Stimulated activated CD8-positive, alpha-beta memory T cell treated with anti-CD3 and anti-CD28 coated beads, Interleukin-4, amount 100 ng/mL, for 1 hour (primary cell): ENCODE measurements at places on chromosomes 7 and 10.
A peak's percentile ranks its signal among the peaks of the same experiment; 100 is the strongest.

DNA sequence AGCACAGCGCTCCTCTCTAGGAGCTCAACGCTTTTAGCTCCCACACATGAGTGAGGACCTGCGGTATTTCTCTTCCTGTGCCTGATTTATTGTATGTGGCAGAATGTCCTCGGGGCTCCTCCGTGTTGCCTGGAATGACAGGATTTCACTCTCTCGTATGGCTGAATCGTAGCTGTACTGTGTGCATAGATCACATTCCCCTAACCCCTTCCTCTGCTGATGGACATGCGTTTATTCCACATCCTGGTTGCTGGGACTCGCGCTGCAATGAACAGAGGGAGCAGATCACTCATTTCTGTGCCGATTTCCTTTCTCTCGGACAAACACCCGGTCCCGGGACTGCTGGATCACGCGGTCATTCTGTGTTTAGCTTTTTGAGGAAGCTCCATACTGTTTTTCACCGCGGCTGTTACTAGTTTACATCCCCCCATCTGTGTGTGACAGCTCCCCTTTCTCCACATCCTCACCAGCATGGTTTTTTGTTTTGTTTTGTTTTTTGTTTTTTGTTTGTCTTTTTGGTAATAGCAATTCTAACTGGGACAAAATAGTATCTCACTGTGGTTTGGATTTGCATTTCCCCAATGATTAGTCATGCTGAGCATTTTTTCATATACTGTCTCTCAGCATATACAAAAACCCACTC lies 76.3 kb downstream of the FOXL3 start:
- no peak for DNase-seq

- no peak for DNase-seq
Measured at GRCh38 chr7:118245267-118246040, 20.9 kb downstream of the ANKRD7 start.

GRCh38 chr10:96700374-96701099 lies 19.8 kb downstream of the PIK3AP1 start:
- no peak for DNase-seq

DNA sequence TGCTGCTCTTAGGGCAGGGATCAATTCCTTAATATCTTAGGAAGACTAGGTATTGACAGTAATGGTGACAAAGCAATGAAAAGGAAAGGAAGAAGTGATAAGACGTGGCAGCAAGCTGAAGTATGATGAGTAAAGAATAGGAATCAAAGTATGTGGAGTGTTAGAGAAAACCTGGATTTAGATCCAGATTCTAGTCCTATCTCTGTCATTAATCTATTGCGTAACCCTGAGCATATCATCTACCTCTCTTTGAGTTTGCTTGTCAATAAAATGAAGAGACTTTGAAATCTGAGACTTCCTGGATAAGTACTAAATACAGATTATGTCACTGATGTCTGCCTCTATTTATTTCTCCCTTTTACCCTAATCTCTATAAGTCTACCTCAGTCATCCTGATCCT lies 89.2 kb downstream of the PTEN start:
- no peak for DNase-seq

DNA sequence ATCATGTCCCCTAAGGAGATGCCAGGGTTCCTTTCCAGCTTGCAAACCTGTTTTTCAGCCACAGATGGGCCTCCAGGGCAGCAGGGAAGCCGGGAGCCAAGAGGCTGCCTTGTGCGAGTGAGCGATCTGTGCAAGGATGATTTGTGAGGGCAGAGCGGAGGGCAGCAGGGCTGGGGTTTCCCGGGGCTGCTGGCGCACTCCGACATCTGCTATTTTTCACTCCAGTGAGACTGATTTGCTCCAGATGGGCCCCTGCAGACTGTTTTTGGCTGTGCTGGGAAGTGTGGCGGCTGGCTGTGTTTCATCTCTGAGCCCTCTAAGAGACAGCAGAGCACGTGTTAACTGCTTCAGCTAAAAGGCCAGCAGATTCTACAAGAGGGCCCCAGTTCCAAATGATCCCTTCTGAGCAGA lies 466.2 kb downstream of the TYW1 start:
- DNase-seq, result no peak

DNA sequence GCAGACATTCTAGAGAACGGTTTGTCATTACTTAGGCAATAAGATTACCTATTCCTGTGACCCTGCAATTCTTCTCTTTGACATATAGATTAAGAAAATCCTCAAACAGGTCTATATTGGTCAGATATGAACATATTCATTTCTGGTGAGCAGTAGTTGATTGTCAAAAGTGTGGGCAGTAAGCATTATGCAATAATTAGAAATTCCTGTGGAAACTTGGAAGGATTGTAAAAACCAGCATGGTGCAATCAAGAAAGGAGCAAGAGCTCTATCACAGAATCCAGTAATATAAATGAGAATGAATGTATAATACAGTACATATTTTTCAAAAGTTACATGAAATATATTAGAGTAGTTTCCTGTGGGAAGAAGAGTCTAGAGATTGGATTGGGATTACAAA lies 406.5 kb downstream of the SUGCT start:
- no peak for DNase-seq

DNA sequence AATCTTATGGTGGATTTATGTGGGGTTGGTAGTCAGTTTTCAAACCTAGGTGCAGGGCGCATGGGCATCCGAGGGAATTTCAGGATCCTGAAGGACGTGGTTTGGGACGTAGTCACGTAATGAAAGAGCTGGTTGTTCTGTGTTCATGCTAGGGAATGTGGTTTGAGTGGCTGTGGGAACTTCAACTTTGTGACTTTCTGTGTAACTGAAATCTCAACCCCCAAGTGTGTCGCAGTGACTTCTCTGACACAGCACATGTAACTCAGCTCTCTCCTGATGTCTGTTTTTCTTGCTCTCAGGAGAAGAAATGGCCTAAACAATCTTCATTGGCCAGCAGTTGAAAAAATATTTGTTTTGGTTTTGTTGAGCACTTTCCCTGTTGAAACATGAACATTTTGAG lies 199.0 kb downstream of the PTEN start:
- DNase-seq, result no peak

DNA sequence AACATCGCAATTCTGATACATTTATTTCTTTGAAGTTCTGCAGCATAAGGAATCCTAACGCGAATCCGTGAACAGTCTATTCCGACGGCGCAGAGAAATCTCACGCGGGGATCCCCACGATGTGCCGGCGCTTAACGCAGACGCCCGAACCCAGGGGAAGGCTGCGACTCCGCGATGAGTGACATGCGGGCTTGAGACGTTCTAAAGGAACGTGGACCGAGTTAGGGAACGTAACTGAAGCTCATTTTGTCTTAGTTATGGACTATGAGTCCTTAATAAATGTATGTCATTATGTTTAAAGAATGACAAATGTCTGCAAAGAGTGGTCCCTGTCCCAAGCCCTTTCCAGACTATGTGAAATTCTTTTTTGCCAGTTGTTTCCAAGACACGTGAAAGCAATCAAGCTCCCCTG lies 995 bp upstream of the PARD3 start:
- no peak for DNase-seq

GRCh38 chr7:100396421-100396982 lies 23.2 kb downstream of the PILRA start:
- no peak for DNase-seq

GRCh38 chr7:138545123-138545522 lies 85.1 kb downstream of the TRIM24 start:
- DNase-seq, result no peak

DNA sequence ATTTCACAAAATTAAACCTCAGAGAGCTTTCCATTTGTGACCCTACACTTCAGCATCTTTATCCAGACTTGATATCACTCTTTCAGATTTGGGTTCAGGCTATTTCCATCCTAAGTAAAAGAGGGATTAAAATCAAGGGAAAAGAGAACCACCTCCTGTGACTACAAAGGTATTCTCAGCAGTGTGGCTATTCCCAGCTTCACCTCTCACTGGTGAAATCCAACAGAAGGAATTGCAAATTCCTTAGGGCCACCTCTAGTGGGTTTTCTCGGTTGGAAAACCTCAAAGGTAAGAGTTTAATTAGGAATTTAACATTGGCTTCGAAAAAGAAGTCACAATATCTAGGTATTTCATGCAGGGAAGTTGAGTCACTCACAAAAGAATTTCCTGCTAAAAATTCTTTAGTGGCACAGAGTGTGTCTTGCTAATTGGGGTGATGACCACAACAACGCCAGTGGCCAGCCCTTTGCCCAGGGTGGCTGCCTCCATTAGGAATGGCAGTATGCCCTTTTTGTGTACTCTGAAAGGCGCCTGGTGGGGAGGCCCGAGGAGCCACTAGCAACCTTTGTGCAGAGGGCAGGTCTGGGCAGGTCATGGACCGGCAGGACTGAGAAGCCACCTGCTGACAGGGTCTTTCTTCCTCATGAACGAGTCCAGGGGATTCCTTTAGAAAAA lies 52.2 kb downstream of the SEM1 start:
- no peak for DNase-seq

DNA sequence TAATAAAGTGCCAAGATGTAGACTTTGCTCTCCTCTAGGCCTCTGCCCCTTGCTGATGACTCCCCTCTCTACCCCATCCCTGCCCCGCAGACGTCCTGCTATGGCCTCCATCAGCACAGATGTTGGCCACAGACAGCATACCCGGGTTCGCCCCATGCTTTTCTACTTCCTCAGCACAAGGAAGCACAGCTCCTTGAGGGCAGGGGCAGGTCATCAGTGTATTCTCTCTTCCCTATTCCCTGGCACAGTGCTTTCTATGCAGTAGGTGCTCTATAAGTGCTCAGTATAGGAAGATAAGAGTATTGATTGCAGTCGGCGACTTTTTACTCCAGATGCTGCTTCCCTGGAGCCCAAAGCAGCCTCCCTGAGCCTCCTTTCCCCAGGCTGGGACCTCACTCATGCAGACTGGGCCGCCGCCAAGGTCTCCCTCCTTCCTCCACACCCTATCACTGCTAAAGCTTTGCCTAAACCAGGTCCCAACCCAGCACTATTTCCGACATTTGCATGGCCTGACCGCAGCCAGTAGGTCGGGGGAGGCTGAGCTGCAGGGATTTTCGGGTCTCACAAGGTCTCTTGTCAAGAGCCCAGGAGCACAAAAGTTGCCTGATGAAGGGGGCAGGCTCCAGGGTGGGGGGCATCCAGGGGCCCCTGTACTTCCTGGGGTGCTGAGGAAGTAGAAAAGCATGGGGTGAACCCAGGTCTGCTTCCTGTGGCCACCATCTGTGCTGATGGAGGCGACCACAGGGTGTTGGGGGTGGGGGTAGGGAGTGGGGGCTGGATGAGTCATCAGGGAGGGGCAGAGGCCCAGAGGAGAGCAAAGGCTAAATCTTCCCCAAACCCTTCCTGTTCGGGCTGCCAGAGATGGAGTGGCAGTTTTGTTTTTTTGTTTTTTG lies 8.0 kb downstream of the CALHM3 start:
- peak; percentile 32 for DNase-seq

DNA sequence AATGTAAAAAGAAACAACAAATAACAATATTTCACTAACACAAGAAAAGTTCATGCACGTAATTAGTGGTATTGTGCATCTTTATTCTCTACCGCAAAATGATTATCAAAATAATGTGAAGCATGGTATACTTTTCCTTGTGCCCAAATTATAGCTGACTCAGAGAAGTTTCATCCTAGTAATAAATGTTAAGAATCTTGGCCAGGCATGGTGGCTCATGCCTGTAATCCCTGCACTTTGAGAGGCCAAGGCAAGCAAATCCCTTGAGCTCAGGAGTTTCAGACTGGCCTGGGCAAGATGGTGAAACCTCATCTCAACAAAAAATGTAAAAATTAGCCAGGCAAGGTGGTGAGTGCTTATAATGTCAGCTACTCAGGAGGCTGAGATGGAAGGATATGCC lies 105.0 kb downstream of the KMT2C start:
- no peak for DNase-seq

DNA sequence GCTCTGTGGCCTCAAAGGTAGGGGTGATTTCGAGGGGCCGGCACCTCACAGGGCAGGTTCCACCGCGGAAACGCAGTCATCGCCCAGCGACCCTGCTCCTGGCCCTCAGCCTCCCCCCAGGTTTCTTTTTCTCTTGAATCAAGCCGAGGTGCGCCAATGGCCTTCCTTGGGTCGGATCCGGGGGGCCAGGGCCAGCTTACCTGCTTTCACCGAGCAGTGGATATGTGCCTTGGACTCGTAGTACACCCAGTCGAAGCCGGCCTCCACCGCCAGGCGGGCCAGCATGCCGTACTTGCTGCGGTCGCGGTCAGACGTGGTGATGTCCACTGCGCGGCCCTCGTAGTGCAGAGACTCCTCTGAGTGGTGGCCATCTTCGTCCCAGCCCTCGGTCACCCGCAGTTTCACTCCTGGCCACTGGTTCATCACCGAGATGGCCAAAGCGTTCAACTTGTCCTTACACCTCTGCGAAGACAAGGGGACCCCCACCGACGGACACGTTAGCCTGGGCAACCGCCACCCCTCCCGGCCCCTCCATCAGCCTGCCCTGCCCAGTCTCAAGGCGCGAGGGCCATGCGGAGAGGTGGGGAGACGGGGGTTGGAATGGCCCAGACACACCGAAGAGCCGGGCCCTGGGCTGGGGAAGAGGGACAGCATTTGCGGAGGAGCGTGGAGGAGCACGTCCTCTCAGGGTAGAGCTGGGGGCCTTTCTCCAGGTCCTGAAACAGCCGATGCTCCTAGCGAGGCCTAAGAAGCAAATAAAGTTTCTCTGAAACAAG lies 6.0 kb downstream of the SHH start:
- DNase-seq, result no peak

- DNase-seq, result no peak
Measured at GRCh38 chr7:114218283-114218682, 196.3 kb upstream of the FOXP2 start.

DNA sequence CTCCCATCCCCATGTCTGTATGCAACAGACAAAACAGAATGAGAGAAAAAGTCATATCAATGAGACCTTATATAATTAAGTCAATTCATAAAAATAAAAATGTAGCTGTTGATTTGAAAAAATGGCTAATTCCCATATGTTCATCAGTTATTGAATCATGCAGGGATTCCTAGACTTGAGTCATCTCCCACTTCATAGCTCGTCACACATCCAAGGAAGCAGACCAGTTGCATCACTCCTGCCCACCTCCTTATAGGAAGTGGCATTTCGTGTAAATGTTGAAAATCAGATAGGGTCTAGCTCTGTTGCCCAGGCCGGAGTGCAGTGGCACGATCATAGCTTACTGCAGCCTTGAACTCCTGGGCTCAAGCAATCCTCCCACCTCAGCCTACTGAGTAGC lies 56.1 kb upstream of the SH2B2 start:
- no peak for DNase-seq

- no peak for DNase-seq
Measured at GRCh38 chr7:105935250-105935649, 27.8 kb upstream of the CDHR3 start.

DNA sequence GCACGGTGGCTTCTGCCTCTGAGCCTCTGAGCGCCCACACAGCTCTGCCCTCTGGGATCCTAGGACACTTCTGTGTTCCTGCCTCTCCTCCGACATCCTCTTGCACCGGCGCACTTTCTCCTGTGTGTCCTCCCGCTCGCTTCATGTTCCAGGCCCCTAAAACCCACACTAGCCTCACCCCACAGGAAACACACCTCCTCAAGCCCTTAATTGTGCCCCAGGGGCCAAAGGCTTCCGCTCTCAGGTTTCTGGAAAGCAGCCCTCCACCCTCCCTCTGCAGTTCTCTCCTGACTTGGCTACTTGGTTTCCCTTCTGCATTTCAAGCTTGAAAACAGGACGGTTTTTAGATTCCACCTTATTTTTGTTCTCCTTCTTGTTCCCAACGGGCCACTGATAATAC lies 7.3 kb downstream of the GFRA1 start:
- DNase-seq, result no peak
